ENCODE measurements at places on chromosomes 5 and 9.

DNA sequence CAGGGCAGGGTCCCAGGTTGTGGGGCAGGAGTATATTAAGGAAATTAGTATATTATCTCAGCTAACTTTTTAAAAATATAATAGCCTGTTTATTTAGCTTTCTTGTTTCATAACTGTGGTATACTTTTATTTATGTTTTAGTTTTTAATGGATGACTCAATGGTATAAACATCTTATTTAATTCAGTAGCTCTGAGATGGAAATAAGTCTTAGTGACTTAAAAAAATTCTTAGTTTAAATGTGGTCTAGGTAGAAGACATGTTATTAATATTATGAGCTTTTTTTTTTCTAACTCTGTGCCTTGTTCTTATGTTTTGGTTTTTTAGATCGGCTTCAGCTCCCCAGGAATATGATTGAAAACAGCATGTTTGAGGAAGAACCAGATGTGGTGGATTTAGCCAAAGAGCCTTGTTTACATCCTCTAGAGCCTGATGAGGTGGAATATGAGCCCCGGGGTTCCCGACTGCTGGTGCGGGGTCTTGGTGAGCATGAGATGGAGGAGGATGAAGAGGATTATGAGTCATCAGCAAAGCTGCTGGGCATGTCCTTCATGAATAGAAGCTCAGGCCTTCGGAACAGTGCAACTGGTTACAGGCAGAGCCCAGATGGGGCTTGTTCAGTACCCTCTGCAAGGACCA is 43.1 kb downstream of the LNPEP start:
- peak overlapping the region; percentile 95 for H3K27ac ChIP-seq
- H3K4me3 ChIP-seq = no peak overlapping the region
- H3K27me3 ChIP-seq = no peaks in the 10 kb centered on the region

DNA sequence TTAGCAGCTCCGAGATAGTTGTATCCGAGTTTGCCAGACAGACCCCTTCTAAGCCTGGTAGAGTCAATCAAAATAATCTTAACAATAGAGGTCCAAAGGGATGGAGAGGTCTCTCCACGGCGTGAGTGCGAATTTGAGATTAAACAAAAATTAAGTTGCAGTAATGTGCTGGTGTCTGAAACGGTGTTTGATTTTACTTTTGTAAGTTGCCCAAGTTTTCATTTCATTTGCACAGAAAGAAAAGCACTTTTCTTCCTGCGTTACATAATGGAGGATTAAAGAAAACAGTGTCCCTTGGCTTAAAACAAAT is 1.2 kb downstream of the IRX1 start:
- no peaks in the 10 kb centered on the region for H3K4me1 ChIP-seq
- no peak overlapping the region for H3K4me3 ChIP-seq
- DNase-seq = no peak
- peaks cover 66% of the 10 kb centered on the region for H3K27me3 ChIP-seq
- H3K36me3 ChIP-seq = no peaks in the 10 kb centered on the region

DNA sequence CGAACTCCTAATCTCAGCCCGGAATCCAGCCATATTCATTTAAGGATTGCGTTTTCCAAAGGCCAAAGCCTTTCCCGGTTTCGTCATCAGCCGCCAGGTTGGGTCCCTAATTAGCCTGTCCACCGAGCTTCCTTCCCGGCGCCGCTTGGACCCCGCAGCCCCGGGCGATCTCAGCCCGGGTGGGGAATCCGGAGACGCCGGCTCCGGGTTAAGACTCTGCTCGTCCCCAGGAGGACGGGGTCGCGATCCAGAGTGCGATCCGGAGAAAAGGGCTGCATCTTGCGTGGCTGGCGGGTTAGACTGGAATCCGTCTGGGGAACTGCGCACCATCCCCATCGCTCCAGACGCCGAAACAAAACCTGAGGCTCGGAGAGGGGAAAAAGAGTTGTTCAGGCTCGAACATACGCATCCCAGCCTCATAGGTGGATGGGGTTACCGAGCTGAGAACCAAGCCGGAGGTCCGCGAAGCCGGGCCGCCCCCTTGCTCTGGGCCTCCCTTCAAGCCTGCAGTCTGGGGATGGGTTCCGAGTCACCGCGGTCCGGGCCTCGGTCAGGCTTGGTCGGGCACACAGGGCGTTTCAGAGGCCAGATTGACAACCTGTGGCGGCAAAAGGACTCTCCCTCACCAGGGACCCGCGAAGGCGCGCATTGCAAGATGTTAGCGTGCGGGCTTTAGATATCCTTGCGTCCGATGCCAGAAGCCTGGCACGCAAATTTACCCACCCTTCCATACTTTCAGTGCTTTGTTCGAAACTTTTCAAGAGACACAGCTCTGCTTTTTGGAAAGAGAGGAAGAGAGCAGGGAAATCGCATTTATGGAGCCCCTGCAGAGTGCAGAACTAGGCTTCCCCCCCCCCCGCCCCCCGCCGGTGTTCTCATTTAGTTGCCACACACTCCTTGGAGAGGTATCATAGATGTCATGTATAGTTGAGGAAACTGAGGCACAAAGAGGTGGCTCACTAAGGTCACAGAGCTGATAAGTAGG is 7.9 kb downstream of the MSX2 start:
- H3K4me1 ChIP-seq = peaks cover 3% of the 10 kb centered on the region
- H3K27ac ChIP-seq = no peak overlapping the region
- no peak overlapping the region for H3K4me3 ChIP-seq
- DNase-seq = no peak
- H3K27me3 ChIP-seq = peaks cover 93% of the 10 kb centered on the region

- peaks cover 12% of the 10 kb centered on the region for H3K36me3 ChIP-seq
- H3K27ac ChIP-seq = no peak overlapping the region
- H3K27me3 ChIP-seq = no peaks in the 10 kb centered on the region
- DNase-seq = no peak
- peaks cover 11% of the 10 kb centered on the region for H3K4me1 ChIP-seq
These were observed 22.4 kb downstream of the GOLGA2 start for GRCh38 chr9:128253140-128253990.

GRCh38 chr9:114484854-114485443 is 20.3 kb downstream of the WHRN start:
- peaks cover 73% of the 10 kb centered on the region for H3K36me3 ChIP-seq
- DNase-seq = no peak
- peak overlapping the region; percentile 59 for H3K4me3 ChIP-seq
- H3K27me3 ChIP-seq = no peaks in the 10 kb centered on the region
- H3K4me1 ChIP-seq = peaks cover 32% of the 10 kb centered on the region

- no peak for DNase-seq
- H3K27me3 ChIP-seq = no peaks in the 10 kb centered on the region
- no peak overlapping the region for H3K4me3 ChIP-seq
- H3K36me3 ChIP-seq = no peaks in the 10 kb centered on the region
These were observed 557.9 kb upstream of the GRAMD2B start for GRCh38 chr5:125865166-125865815.

GRCh38 chr9:91391412-91391811 is 29.7 kb upstream of the AUH start:
- H3K4me1 ChIP-seq = peaks cover 8% of the 10 kb centered on the region
- H3K27ac ChIP-seq = no peak overlapping the region
- DNase-seq = no peak
- no peak overlapping the region for H3K4me3 ChIP-seq

- no peak overlapping the region for H3K27ac ChIP-seq
- DNase-seq = no peak
- H3K27me3 ChIP-seq = no peaks in the 10 kb centered on the region
- H3K4me3 ChIP-seq = no peak overlapping the region
These were observed 142.9 kb downstream of the AOPEP start for GRCh38 chr9:94869415-94869843.

- no peak overlapping the region for H3K27ac ChIP-seq
- H3K27me3 ChIP-seq = peaks cover 30% of the 10 kb centered on the region
- no peaks in the 10 kb centered on the region for H3K36me3 ChIP-seq
- H3K4me1 ChIP-seq = no peaks in the 10 kb centered on the region
These were observed 107.7 kb upstream of the TLX3 start for GRCh38 chr5:171201310-171201709.

- DNase-seq = no peak
- peaks cover 57% of the 10 kb centered on the region for H3K36me3 ChIP-seq
- peak overlapping the region; percentile 97 for H3K27ac ChIP-seq
- H3K27me3 ChIP-seq = no peaks in the 10 kb centered on the region
- peaks cover 46% of the 10 kb centered on the region for H3K4me1 ChIP-seq
These were observed 3.4 kb downstream of the ST8SIA4 start for GRCh38 chr5:100899675-100900074.

DNA sequence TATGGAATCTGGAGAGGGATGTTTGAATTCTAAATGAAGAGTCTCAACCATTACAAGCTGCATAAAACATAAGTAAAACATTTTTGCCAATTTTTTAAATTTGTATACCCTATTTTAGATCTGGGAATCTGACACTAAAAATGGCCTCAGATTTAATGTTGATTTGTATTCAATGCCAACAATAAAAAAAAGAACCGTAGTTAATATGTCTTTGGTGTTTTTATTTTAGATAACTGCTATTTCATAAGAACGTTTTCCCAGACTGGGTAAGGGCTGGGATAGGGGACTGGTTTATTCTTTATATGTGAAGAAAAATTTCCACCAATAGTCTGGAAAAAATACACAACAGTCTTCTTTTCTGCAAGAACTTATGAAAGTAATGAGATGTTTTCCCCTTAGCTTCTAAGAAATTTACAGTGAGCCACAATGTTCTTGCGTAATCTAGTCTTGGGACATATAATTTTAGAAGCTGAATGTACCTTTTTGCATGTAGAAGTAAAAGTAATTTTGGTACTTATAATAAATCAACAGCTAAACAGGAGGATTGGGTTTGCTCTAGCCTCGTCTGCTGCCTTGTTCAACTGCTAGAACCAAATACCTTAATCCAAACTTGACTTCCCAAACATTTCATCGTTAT is 244.6 kb upstream of the EFNA5 start:
- no peak overlapping the region for H3K4me3 ChIP-seq
- H3K27ac ChIP-seq = no peak overlapping the region
- no peaks in the 10 kb centered on the region for H3K36me3 ChIP-seq

GRCh38 chr9:96398582-96399324 is 15.2 kb upstream of the SLC35D2 start:
- no peak for DNase-seq
- H3K36me3 ChIP-seq = no peaks in the 10 kb centered on the region
- H3K27ac ChIP-seq = peak overlapping the region; percentile 93
- H3K27me3 ChIP-seq = no peaks in the 10 kb centered on the region

DNA sequence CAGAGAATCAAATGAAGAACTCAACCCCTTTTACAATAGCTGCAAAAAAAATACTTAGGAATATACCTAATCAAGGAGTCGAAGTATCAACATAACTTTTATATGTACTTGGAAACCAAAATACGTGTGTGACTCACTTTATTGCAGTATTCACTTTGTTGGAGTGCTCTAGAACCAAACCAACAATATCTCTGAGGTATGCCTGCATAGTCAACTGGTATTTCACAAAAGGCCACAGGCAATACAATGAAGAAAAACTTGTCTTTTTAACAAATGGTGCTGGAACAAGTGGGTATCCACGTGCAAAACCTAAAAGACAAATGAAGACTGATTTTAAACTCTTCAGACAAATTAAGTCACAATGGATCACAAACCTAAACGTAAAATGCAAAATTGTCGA is 385.7 kb downstream of the TLE1 start:
- H3K4me1 ChIP-seq = no peaks in the 10 kb centered on the region
- DNase-seq = no peak
- H3K4me3 ChIP-seq = no peak overlapping the region
- no peaks in the 10 kb centered on the region for H3K36me3 ChIP-seq
- no peaks in the 10 kb centered on the region for H3K27me3 ChIP-seq
- H3K27ac ChIP-seq = no peak overlapping the region

DNA sequence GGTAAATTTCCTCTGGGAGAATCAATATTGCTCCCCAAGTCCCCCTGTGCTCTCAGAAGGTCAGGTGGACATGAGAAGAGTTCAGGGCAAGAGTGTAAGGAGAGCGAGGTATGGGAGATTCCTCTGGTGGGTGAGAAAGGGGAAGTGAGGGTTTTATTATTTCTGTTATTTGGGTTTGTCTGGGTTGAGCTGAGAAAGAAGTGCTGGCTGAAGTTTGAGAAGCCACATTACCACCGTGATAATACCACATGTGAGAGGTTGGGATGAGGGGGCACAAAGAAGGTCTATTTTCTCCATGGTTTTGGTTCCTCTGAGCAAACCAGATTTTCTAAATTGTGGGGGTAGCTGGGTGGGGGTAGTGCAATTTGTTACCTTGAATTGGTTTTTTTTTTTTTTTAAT is 350.4 kb downstream of the OSTF1 start:
- no peak overlapping the region for H3K27ac ChIP-seq
- no peaks in the 10 kb centered on the region for H3K4me1 ChIP-seq
- no peak overlapping the region for H3K4me3 ChIP-seq
- H3K36me3 ChIP-seq = no peaks in the 10 kb centered on the region
- no peak for DNase-seq
- H3K27me3 ChIP-seq = peaks cover 9% of the 10 kb centered on the region

DNA sequence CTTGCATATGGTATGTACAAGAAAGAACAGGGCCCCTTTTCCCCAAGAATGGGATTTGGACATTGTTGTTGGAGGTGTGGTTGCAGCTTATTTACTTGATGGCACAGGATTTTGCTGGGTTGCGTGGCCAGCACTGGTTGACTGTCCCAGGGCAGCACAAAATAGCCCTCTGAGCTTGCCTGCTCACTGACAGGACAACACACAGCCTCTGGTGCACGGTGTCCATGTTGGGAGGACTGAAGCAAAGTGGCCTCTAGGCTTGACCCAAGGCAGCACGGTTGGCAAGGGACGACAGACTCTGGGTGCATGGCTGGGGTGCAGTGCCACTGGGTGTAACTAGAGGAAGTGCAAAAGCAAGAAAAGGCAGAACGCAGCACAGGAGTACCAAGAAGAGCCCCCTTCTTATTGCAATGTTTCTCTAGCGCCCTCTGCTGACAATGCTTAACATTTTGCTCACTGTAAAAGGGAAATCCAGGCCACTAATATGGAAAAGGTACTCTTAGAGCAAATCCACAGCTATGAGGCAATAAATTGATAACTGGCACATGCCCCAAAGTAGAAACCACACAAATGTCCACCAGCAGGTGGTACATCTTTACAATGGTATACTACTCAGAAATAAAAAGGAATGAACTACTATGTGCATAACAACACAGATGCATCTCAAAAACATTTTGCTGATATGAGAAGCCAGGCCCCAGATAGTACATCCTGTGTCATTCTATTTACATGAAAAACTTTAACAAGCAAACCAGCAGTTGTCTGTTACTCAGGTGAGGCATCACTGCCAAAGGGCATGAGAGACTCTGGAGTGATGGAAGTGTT is 47.4 kb upstream of the BARX1 start:
- no peak overlapping the region for H3K4me3 ChIP-seq
- no peak overlapping the region for H3K27ac ChIP-seq
- H3K27me3 ChIP-seq = peaks cover 60% of the 10 kb centered on the region

- H3K27ac ChIP-seq = no peak overlapping the region
- H3K36me3 ChIP-seq = peaks cover 3% of the 10 kb centered on the region
- no peaks in the 10 kb centered on the region for H3K4me1 ChIP-seq
- peaks cover 29% of the 10 kb centered on the region for H3K27me3 ChIP-seq
- no peak for DNase-seq
- H3K4me3 ChIP-seq = no peak overlapping the region
These were observed 34.5 kb upstream of the HTR4 start for GRCh38 chr5:148688787-148689186.

GRCh38 chr5:53194086-53194485 is 84.5 kb upstream of the MOCS2 start:
- H3K4me1 ChIP-seq = no peaks in the 10 kb centered on the region
- H3K27ac ChIP-seq = no peak overlapping the region
- H3K36me3 ChIP-seq = no peaks in the 10 kb centered on the region
